ENCODE measurements at places on chromosomes 5 and 9.

- no peak for DNase-seq
These were observed 144.2 kb upstream of the RAI14 start for GRCh38 chr5:34511915-34512314.

- no peak for DNase-seq
These were observed 21.1 kb downstream of the UIMC1 start for GRCh38 chr5:176985516-176985915.

GRCh38 chr9:72554221-72554641, 32.8 kb downstream of the TMC1 start:
- no peak for DNase-seq

- no peak for DNase-seq
These were observed 125.2 kb downstream of the ZNF354C start for GRCh38 chr5:179185256-179185940.

- no peak for DNase-seq
These were observed 108.6 kb downstream of the BASP1 start for GRCh38 chr5:17325770-17326599.

DNA sequence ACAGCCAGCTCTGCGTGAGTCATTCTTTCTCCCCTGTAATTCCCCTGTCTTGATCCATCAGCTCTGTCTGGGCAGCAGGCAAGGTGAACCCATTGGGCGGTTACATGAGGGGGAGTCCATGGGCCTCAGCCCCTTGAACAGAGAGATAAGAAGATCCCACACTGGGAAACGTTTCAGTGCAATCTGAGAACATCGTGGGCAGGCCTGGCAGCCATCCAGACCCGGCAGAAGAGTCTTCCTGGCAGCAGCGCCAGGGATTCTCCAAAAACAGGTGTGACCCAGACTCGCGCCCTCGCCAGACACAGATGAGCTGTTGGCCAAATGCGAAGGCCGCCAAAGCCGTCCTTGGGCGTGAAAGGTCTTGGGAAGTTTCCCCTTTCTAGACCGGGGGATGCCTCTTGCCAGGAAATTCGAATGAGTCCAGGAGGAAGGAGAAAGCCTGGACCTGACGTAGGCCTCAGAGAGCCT, 6.4 kb upstream of the SLC12A7 start:
- no peak for DNase-seq

- DNase-seq = no peak
These were observed 82.2 kb upstream of the TLX3 start for GRCh38 chr5:171226864-171227263.

DNA sequence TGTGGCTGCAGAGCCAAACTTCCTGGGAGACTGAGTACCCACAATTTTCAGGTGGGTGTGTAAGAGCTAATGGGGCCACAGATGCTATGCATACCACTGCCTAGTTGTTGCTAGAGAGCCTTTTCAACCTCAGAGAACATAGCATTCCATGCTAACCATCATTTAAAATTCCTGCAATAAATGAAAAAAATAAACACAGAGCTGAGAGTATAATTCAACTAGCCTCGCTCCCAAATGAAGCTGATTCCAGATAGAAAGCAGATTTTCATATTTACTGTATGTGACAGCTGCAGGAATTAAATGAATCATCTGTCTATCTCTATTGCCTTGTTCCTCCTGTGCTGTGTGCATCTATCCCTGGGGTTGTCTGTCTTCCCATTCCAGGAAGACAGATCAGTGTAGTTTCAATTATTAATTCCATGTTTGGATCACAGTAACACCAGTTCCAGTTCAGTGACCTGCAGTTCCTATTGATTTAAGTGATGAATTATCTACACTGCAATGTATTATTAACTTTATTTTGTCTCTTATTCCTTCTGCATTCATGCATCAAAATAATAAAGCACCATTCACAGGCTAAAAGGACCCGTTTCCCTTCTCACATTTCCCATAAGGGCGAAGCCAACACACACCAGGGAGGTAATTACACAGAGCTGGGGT, 324.5 kb downstream of the SLIT3 start:
- DNase-seq = no peak

- no peak for DNase-seq
These were observed 945.2 kb upstream of the C9orf72 start for GRCh38 chr9:28518439-28518838.

GRCh38 chr5:134911285-134912206, 6.6 kb downstream of the PCBD2 start:
- no peak for DNase-seq

DNA sequence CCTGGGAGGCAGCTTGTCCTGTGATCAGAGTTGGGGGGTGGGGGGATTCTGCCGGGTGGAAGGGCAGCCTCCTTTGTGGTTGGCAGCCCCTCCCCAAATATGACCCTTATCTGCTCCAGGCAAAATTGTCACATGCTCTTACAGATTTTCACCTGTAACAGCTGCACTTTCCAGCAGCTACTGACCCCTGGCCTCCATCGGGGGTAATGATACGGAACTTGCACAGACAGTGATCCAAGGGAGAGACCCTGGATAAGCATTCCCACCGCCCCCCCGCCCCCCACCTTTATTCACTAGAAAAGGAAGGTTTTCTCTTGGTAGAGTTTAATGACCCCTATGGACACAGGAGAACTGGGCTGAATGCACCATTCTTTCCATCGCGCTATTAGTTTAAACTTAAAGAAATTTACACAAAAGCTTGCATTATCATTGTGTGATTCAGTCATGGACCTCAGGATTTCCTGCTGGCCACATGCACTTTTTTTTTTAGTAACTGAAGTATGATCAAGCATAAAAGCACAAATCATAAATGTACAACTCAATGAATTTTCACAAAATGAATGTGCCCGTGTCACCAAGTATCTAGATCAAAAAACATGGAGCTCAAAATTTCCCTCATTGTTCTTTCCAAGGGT, 10.7 kb upstream of the ZBTB34 start:
- no peak for DNase-seq

DNA sequence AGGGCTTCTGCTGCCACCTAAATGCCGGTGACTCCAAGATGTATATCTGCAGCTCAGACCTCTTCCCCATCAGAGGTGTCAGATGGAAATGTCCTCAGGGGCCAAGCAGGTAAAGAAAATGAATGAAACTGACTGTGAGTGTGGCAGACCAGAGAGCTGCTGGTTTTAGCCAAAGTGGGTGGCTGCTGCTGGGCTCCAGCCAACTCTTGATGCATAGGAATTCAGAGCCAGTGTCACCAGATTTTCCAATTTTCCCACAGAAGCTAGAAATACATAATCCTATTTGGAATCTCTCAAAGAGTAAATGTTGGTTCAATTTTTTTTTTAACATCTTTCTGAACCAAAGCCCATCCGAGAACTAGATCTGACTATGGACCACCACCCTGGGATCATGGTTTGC, 161.2 kb upstream of the SPRY4 start:
- DNase-seq = no peak

DNA sequence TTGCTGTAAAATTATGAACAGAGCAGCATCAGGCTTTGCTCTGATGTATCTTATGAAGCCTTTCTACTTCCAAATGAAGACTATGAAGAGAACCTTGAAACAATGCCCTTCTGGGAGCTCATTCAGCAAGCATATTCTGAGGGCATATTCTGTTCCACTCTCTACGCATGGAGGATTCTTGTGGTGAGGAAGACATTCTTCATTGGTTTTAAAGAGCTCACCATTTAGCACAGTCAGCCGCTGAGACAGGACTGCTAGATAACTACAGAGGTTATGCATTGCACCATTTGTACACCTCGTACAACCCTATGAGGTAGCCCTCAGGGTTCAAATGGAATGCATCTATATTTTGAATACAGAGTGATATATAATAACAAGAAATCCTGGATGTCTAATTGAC, 61.0 kb downstream of the INVS start:
- DNase-seq = no peak

DNA sequence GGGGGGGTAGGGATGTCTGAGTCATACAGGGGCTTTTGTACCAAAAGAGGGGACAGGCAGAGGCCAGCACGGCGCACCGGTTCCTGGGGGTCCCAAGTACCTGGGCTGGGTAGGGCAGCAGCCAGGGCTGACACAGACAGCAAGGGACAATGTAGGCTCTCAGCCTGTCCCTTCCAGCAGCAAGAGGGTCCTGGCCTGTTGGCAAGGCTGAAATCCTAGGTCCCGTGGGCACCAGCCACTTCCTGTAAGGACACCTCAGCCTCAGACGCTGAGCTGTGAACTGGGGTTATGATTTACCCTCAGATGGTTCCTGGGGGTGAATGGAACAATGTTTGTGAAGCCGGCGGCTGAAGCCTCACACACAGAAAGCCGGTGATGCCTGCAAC, 41.3 kb downstream of the NACC2 start:
- no peak for DNase-seq

DNA sequence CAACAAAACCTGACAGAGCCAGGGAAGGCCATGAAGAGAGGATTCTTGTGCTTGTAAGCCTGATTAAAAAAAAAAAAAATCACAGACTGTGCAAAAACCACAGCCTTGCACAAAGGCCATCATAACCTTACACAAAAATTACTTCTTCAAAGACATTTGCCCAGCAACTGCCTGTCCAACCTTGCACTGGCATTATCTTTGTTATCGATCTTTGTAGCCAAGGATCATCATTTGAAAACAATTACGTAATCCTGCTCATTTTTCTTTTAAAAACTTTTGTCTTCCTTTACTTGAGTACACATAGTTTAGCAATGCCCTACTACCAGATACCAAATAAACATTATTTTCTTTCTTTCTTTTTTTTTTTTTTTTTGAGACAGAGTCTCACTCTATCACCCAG, 125.1 kb downstream of the TEX10 start:
- no peak for DNase-seq

DNA sequence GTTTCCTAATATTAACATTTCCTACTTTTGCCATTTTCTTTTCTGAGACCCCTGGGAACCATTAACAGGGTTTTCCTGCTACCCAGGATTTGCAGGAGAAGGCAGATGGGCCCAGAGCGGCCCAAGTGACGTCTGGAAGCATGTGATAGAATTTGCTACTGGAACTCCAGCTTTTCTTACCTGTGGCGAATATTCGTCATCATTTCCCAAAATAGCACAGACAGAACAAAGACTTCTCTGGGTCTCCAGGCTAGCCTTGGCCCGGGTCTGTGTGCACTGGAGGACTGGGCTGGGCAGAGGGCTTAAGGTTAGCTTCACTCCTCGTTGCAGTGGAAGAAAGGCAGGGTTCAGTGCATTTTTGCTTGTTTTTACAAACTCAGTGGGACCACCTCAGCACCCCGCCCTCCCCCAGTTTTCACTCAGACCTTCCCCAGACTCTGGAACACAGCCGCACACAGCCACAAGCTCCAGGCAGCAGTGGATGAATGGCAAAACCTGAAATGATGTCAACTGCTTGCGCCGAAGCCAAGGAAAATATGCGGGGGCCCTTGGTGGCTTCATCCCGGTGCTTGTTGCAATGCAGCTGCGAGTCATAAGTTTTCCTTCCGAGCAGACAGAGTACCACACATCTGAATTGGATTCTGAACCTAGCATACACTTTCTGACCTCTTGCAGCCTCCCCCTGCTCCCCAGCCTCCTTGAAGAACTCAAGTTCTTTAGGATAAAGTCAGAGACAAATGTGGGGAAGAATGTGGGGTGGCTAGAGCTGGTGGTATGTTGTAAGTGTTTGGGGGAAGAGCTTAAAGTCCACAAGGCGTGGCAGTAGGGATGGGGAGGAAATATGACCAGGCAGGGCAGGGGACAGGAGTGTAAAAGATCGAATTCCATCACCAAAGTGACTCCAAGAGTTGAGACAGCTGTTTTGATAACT, 586.0 kb downstream of the CCDC171 start:
- DNase-seq = no peak

- DNase-seq = no peak
These were observed 301.8 kb upstream of the CDH6 start for GRCh38 chr5:30891660-30892059.

GRCh38 chr5:160049099-160049498, 40.2 kb downstream of the TTC1 start:
- DNase-seq = no peak

- DNase-seq = no peak
These were observed 388.8 kb downstream of the KDM4C start for GRCh38 chr9:7146582-7146981.

GRCh38 chr5:172334196-172334595, 50.6 kb upstream of the UBTD2 start:
- DNase-seq = no peak

DNA sequence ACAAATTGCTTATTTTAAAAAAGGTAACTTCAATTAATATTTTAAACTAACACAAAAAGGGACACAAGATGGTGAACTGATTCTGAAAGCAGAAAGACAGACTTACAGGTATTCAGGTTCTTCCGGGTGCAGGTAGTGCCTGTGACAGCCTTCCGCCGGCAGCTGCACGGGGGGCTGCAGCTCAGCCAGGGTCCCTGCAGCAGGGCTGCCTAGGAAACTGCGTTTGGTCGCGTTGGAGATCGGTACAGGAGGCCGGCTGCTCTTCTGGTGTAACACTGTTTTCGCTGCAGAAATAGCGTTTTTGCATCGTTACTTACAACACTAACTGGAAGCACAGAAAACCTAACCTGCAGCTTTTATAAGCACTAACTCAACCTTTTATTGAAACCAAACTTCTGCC, 80.0 kb downstream of the CAMSAP1 start:
- DNase-seq = no peak

GRCh38 chr5:87231037-87231808, 36.5 kb upstream of the RASA1 start:
- no peak for DNase-seq

DNA sequence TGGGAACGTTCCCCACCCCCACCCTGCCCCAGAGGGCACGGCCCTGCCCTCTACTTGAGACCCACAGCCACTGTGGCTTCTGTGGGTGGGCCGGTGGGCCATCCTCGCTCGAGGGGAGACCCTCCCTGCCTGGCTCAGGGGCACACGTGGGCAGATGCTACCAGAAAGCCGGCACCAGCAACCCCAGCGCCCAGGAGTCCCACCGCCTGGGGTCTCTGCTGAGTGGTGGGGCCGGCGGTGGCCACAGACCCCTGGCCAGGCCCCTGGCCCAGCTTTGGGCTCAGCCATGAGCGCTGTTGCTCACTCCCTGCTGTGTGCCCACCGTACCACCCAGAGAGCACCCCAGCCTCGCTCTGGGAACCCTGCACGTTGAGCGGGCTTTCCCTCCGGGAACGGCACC, 16.5 kb upstream of the NRARP start:
- no peak for DNase-seq

- no peak for DNase-seq
These were observed 68.7 kb downstream of the SEMA4D start for GRCh38 chr9:89428901-89429890.

GRCh38 chr5:12237837-12238575, 333.8 kb upstream of the CTNND2 start:
- DNase-seq = no peak

DNA sequence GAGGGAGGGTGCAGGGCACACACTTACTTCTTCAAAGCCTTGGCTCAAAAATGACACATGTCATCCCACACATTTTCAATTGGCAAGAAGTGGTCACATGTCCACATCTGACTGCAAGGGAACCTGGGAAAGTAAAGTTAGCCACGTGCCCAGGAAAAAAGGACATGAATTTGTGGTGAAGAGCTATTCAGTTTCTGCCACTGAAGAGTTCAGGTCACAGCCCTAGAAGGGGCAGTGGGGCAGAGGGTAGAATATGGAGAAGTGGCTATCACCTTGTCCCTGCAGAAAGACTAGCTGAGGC, 1.9 kb upstream of the RGS14 start:
- DNase-seq = no peak

GRCh38 chr5:137649228-137649935, 86.5 kb downstream of the KLHL3 start:
- no peak for DNase-seq

- no peak for DNase-seq
These were observed 47.3 kb downstream of the GNA14 start for GRCh38 chr9:77600810-77601209.

- DNase-seq = no peak
These were observed 363.2 kb downstream of the GLIS3 start for GRCh38 chr9:3936520-3937235.

Data from stimulated activated CD8-positive, alpha-beta memory T cell treated with anti-CD3 and anti-CD28 coated beads, Interleukin-4, amount 100 ng/mL, for 1 hour (primary cell).